ENCODE measurements at places on chromosomes 16 and 17.
A peak's percentile ranks its signal among the peaks of the same experiment; 100 is the strongest.

DNA sequence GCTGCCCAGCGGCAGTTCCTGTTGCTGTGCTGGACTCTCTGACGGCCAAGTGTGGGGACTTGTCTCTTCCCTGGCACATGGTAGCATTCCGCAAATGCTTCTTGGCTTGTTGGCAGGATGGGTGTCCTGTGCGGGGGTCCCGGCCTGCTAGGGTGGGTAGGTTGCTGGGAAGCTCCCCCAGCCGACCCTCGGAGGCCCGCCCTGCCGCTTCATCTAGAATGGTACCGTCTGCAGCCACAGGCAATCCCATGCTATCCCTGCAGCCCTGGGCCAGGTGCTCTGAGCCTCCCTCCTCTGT is 78.3 kb upstream of the LHX1 start:
- DNase-seq: no peak

DNA sequence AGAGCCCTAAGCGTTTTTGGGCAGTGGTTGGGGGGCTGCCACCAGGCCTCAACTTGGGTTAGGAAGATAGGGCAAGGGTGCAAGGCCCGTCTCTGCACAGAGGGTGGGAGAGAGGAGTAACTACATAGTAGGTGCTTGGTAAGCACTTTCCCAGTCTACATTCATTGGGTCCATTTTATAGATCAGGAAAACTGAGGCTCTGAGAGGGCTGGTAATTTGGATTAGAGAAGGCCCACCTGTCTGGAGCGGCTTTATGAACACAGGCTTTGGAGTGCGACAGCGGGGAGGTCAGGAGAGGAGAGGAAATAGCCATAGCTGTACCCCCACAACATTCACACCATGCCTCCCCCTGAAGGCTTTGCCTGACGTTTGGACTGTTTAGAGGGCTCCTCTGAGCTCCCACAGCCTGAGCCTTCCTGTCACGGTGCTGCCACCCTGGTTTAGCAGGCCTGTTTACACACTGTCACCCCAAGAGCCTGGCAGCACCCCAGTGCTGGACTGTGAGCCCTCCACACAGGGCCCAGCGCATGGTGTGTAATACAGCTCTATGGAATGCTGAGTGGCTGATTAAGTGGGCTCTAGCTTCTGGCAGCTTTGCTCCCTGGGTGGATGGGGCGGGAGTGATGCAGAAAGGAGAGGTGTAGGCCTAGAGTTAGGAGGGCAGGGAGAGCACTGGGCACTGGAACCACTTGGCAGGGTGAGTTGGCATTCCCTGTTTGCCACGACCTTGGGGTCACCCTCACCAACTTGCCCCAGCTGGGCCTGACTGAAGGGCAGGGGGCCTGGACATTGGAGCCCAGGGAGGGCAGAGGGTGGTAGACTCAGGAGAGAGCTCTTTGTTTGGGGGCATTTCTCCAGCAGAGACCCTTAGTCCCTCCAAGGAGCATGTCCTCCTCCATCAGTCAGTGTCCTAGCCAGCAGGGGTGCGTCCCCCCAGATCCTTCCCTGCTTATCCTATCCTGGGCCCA is 73.7 kb downstream of the RAI1 start:
- DNase-seq: no peak

DNA sequence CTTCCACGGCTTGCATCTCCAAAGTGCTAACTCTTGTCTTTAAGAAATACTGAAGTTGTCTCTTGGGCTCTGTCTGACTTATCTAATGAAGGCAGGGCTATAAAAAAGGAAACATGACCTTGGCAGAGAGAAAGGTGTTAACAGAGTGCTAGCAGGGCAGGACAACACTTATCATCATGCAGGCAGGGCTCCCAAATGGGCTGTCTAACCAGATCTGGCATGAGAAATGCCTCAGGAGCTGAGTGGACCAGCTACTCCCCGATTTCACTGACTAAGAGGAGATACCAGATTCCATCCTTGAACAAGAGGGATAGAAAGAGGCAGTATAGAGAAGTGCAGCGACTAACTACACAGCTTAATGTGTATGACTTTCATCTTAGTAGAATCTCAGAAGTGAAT is 32.6 kb downstream of the PMP22 start:
- DNase-seq: no peak

DNA sequence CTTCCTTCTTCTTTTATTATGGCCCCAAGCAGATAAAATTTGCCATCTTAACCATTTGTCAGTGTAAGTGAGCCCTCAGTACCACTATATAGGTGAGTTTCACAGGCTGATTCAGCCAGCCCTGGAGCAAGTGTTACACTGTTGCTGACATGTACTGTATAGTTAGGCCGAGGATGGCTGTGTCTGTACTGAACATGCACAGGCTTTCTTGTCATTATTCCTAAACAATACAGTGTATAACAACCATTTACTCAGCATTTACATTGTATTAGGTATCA is 53.7 kb downstream of the AMFR start:
- DNase-seq: no peak

GRCh38 chr17:83061586-83061985 is 17.8 kb upstream of the METRNL start:
- DNase-seq: no peak

DNA sequence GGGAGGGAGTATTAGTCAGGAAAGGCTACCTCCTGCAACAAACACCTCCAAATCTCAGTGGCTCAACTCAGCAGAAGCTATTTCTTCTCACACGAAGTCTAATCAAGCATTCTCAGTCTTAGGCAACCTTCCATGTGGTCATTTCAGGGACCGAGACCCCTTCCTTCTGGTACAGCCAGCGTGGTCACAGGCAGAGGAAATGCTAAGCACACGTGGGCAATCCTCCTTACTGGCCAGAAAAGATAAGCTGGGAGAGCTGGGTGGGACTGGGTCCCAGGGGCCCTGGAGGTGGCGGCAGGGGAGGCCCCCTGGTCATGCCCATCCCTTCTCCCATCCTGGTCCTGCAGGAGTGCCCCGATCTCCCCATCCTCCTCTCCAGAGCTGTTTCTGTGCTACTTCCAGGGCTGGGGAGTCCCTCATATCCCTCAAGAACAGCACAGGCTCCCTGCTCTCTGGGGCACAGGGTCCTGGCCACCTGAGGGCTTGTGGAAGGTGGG is 5.7 kb upstream of the CX3CL1 start:
- no peak for DNase-seq

- no peak for DNase-seq
These were observed 468.6 kb upstream of the CCL2 start for GRCh38 chr17:33786478-33786877.

GRCh38 chr16:79469999-79470398 is 130.5 kb downstream of the MAF start:
- no peak for DNase-seq

GRCh38 chr17:69760562-69760961 is 314.5 kb upstream of the KCNJ16 start:
- no peak for DNase-seq

DNA sequence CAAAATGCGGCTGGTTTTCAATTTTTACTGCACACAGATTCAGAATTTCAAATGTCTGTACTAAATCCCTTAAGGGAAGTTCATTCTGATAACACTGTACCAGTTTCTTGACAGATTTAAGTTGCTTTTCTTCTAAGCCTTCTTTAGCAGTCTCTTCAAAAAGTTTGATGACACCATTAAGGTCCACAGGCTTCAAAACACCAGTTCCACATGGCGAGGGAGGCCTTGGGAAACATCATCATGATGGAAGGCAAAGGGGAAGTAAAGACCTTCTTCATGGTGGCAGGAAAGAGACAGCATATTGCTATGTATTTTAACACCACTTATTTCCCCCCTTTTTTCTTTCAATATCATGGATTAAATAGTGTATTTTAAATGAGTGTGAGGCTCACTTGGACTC is 24.5 kb downstream of the NLRC5 start:
- DNase-seq: no peak

DNA sequence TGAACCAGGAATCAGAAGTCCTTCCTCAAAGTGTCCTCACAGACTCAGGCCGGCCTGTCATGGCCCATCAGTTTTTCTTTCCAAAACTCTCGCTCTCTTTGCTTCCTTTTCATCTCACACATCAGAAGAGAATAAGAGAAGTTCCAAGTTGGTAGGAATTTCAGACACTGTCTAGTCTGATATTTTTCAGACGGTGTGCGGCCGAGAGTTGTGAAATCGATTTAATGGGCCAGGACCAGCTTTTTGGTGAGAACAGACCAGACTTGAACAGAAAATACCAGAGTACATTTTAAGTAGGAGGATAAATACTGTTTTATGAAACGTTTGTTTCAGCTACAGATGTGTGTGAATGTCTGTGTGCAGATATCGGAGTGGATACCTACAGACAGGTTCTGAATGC is 24.8 kb upstream of the RCVRN start:
- no peak for DNase-seq

DNA sequence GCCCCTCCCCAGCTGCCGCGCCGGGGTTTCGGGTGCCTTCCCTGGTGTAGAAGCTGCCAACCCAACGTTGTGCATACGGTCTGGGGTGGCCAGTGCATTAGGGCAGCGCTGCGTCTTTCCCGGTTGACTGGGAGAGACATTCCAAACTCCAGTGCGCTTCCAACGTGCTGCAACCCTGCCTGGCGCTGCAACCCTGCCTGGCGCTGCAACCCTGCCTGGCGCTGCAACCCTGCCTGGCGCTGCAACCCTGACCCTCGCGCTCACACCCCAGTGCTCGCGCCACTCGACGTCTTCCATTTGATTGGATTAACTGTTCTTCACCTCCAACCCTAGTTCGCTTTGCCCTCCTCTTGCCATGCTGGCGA is 488 bp upstream of the HAP1 start:
- no peak for DNase-seq

DNA sequence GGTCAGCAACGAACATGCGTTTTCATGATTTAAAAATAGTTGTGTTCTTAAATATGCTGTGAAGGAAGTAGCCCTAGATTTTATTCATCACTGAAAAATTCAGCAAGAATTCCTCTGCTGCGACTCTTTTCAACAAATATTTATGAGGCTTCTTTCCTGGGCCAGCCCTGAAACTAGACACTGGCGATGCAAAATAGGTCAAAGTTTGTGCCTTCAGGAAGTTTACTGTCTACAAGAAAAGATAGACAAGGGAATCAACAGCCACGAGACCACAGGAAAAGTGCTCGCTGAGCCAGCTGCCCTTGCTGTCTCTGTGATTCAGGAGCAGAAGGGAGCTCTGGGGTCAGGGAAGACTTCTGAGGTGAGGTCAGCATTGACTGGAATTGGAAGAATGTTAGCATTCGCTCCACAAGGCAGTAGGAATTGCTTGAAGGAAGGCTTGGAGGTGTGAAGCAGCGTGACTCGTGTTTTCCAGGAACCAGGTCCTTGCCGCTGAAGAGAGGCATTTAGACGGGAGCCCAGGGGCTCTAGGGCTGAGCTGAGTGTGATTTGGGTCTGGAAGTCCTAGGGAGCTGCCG is 1.9 kb upstream of the RPL26 start:
- DNase-seq: no peak

DNA sequence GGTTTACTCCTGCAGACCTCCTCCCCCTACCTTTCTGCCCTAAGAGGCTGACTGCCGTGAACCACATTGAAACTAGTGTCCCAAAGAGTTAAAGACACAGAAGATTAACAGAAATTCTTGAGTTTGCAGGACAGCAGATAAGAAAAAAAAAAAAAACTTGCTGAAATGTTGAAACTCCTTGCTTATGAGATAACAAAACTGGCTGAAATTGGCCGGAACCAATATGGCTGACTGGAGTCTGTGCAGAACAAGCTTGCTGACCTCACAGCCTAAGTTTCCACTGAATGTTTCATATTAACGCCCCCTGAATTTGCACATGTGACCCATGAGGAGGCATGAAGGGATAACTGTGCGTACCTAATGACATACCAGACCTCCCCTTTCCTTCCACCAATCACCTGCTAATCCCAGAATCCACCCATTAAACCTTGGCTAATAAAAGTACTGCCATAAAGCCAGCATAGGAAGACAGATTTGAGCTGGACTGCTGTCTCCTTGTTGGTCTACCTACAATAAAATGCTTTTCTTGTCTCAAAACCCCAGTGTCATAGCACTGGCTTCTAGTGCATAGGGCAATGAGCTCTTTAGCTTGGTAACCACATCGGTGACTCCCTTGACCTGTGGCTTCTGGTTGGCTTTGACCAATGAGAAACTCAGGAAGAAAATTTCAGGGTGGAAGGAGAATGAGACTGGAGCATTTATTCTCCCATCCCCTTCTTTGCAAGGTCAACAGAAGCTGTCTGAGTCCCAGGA is 80.1 kb downstream of the PMP22 start:
- DNase-seq: no peak

DNA sequence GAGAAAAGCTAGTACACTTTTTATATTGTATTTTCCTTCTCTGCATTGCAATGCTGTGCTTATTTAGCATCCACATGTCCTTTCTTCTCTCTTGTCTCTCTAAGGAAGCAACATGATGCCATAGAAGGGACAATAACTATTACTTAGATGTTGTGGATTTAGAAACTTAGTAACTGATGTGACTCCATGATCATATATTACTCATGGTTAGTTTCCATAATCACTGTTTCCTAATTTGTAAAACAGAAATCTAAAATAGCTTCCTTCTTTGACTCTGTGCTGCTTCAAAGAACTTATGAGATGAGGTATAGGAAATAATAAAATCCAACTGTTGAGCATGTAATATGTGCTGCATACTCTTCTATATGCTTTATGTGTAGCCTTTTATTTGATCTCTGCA is 6.6 kb upstream of the ABCA5 start:
- no peak for DNase-seq

GRCh38 chr17:17467720-17468119 is 9.1 kb upstream of the MED9 start:
- DNase-seq: no peak

- no peak for DNase-seq
These were observed 44.8 kb upstream of the NFAT5 start for GRCh38 chr16:69520800-69521602.

GRCh38 chr17:58648236-58648635 is 43.6 kb downstream of the TEX14 start:
- DNase-seq: no peak

- DNase-seq: no peak
These were observed 250.0 kb downstream of the ABCC12 start for GRCh38 chr16:47905771-47906170.

GRCh38 chr17:78785663-78786057 is 3.6 kb upstream of the CYTH1 start:
- peak; percentile 46 for DNase-seq

DNA sequence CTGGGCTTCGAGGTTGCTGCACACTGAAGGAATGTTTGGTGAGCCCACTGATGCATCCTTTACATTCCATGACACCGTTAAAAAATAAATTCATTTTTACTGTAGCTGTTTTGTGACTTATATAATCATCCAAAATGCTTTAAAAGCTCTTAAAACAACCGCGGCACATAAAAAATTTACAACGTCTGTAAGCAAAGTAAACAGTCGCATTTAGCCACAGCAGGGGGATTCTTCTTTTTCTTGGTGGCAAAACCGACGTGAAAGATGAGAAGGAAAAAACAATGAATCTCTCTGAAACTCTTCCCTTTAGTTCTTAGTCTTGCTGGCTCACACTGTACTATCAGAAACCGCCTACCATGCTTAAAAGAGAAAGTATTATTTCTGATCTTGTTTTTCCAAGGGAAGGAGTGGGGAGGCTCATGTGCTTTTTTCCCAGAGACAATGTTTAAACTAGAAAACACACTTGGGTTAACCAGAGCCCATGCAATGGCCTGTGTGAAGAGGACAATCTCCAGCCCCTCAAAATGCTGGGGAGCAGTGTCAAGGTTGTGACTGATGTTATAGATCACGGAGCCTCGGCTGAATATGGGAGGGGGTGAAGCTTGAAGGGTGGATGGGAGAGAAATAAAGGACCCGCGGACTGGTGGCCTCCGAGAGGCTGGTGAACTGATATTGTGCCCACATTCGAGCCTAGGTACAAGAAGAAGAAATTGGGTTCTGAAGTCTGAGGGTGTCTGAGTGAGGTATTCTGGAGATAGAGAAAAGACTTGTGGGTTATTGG is 91.1 kb downstream of the IRF8 start:
- no peak for DNase-seq
